ENCODE measurements at places on chromosomes 13 and 19.
A peak's percentile ranks its signal among the peaks of the same experiment; 100 is the strongest.

DNA sequence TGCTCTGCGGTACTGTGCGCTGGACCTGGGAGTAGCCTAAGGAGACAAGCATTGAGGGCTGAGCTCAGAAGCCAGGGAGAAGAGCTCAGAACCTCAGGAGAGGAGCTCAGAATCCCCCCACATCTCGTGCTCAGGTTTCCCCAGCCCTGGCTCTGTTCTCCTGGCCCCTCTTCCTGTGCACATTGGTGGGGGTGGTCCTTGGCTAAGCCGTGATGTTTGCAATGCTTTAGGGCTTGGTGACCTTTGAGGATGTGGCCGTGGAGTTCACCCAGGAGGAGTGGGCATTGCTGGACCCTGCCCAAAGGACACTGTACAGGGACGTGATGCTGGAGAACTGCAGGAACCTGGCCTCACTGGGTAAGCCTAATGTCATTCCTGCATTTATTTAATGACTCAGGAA is 6.6 kb downstream of the ZNF557 start:
- DNase-seq: no peak

DNA sequence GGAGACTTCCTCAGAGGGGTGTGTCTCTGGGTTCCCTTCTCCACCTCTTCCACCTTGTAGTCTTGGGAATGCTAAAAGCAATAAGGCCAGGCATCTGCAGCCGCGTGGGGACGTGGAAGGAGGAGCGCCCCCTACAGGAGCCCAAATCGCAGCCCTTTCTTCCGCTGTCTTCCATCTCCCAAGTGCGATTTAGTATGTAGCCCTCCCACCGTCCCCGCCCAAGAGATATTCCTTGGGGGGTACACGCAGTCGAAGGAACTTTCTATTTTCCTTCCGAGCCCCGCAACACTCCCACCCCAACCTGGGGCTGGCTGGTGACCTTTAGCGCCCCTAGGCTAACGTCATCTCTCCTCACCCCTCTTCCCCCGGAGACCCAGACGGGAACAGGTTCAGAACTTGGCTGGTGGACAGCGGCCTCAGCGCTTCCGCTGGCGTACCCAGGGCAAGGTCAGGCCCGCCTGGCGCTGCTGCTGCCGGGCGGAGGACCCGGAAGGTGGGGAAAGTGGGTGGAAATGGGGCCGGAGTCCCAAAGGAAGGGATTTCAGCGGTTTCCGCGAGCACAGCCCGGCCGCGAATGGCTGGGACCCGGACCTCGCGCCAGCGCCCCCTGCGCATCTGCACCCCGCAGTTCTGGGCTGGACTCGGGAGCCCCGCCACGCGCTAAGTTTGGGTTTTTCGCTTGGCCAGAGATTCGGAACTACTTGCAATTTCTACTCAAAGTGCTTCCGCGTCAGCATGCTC is 2.1 kb upstream of the PCDH8 start:
- DNase-seq: peak; percentile 70

GRCh38 chr19:37563518-37563917 is 31.1 kb downstream of the ZNF571 start:
- no peak for DNase-seq

DNA sequence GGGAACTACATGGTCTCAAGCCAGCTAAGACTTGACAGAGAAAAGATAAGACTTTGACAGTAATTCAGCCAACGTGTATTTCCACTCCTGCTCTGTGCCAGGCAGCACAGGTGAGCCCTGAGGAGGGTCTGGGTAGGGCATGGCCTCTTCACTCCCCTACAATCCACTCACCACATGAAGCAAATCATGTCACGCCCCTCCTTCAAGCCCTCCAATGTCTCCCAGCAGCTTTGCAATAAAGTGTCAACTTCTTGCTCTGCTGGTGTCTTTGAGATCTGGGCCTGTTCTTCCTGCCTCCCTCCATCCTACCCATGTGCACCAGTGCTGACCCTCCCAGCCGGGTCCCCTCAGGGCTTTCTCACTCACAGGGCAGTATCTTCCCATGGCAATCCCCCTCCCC is 58.5 kb downstream of the CCDC70 start:
- no peak for DNase-seq

DNA sequence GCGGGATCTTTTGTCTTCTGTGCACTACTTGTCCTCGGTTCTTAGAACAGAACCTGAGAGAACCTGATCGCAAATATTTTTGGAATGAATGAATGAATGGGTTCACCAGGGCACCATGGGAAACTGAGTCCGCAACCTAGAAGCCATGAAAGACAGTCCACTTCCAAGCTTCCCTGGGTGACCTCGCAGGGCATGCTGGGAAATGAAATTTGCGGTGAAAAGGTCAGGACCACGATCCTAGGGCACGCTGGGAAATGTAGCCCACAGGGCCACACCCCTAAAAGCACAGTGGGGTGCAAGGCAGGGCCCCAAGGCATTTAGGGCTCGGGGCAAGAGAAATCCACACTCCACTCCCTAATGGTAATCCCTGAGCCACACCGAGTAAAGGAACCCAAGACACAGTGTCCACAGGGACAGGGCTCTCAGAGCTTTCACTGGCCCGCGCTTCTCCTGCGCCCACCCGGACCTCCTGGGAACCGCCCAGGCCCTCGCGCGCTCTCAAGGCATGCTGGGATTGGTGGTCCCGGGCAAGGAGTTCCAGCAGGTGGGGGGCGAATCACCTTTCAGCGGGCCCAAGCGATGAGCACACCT is 1.1 kb upstream of the PPP1R12C start:
- DNase-seq: no peak

DNA sequence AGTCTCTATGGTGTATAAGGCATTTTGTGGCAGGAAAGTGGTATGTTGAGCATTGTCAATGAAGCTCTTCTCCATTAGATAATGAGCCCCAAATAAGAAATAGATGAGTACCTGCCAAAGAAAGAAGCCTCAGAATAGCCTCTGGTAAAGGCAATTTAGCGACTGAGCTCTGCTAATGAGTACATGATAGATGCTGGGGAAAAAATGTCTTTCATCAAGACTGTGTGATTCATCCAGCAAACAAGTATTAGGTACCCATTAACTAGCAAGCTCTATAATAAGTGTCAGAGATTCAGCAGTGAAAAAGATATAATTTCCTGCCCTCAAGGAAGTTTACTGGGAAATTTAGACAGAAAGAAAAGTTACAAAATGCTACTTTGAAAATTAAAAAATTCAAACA is 294.6 kb downstream of the ITGBL1 start:
- DNase-seq: no peak

DNA sequence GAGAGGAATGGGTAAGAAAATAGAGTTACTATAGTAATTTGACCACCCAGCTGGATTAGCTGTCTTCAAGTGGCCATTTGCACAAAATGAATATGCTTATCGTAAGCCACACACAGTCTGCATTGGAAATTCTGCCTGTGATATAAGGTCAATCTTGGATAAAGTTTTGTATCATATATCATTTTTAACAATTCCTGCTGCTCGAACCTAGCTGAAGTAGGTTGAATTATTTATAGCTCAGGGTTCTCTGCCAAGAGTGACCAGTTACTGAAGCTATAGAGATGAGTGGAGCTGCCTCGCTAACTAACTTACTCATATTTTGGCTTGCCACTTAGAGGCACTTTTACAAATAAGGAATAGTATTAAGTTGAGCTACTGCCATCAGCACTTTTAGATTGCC is 220.9 kb downstream of the RGCC start:
- no peak for DNase-seq
